ENCODE measurements at places on chromosomes 12 and 14. TPM values are rescaled to one million over a fixed set of nuclear protein-coding genes. Genes with fewer than 3 reads are reported as not detected.
A peak's percentile ranks its signal among the peaks of the same experiment; 100 is the strongest.

DNA sequence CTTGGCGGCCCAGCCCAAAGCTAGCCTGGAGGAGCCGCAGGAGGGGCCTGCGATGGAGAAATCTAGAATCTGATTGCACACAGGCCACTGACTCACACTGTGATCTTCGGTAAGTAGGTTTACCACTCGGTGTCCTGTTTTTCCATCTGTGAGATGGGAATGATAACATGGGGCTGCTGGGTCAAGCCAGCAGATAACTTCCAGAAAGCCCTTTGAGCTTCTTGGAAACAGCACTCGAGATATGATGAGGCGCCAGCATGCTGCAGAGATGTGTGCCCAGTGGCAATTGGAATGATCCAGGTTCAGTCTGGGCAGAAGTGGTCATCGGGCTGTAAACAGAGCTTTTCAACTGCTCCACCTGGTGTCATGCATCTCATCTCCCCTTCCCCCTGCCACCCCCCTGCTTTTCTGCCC, 771.3 kb upstream of the TBX3 start:
- DNase-seq, result no peak

DNA sequence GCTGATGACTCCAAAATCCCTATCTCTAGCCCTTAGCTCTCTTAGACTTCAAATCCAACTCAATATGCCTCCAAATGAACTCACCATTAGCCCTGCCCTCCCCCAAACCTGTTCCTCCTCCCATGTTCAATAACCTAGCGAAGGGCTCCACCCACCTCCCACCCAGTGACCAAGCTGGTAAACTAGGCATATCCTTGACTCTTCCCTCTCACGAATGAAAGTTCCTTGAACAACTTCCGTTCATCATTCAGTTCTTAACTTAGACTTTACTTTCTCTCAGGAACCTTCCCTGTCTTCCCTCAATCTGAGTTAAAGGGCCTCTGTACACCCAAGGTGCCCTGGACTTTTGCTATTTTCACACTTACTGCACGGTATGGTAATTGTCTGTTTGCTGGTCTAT, 1.9 kb upstream of the KLHDC1 start:
- no peak for DNase-seq

DNA sequence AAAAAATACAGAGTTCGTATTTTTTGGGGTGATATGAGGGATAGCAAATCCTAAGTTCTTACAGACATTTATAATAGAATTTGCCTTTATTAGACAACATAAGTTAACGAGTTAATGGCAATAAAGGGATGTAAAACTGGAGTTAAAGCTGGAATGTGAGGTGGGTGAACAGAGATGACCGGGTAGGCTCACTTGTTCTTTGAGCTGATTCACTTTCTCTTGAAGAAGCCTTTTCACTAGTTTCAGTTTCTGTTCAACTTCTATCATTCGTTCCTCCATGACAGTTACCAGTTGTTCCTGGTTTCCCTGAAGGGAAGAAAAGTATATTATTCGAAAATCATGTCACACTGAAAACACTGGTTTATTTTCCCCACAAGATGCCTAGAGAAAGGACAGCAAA, 57.7 kb upstream of the SAV1 start:
- DNase-seq, result no peak

FOXM1 gene
- total RNA-seq, result 24.9 TPM

TAS2R20 gene
- total RNA-seq, result 3.8 TPM

GRCh38 chr12:124601706-124602105, 34.3 kb upstream of the NCOR2 start:
- no peak for DNase-seq

DNA sequence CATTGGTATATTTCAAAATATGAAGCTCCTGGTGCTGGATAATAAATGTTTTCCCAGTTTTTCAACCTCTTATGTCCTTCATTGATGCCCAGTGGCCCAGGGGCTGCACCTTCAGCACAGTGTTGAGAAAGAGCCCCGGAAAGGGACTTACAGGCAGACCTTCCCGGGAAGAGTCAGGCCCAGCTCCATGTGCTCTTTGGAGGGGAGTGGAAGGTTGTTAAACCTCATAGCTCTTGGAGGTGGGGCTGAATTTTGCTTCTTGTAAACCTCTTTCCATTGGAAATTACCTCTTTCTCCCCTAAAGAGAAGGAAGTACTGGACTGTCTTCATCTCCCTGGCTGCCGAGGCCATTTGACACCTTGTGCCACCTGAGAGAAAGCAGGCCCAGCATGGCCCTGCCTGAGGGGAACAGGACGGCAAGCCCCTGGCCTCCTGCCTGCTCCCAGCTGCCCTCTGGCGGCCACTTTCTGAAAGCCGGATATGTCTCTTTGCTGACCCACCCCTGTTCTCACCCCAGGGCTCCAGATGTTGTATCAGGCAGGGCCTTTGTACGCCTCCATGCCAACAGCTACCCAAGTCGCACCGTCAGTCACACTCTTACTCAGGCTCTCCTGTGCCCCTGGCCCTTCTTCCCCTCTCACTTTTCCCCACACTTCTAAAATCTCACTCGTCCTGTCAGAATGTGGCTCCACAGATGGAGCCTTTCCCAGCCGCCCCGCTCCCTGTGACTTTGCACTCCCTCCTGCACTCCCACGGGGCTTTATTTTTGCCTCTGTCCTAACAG, 43.0 kb downstream of the EVL start:
- peak; percentile 90 for DNase-seq

All from mesothelial cell of epicardium (in vitro differentiated cells).